H9 (cell line): ENCODE measurements at places on chromosomes 7 and 10.

DNA sequence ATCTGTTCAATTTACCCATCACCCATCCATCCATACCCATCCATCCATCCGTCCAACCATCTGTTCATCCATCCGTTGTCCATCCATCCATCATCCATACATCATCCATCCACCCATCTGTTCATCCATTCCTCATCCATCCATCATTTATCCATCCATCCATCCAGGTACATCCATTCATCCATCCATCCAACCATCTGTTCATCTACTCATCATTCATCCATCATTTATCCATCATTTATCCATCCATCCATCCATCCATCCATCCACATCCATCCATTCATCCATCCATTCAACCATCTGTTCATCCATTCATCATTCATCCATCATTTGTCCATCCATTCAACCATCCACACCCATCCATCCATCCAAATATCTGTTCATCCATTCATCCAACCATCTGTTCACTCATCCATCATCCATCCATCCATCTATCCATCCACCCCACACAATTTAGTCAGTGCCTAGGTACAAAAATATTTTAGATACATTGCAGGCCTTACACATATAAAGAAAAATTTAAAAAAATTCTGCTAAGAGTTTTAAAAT, 119.1 kb downstream of the PRKCQ start:
- no peak for DNase-seq

- peak; percentile 85 for DNase-seq
Observed at GRCh38 chr10:101062232-101063049, 652 bp downstream of the KAZALD1 start.

- DNase-seq, result no peak
Observed at GRCh38 chr7:116861717-116862116, 670 bp upstream of the CAPZA2 start.

- no peak for DNase-seq
Observed at GRCh38 chr10:69466689-69467088, 15.4 kb downstream of the TSPAN15 start.

- peak; percentile 69 for DNase-seq
Observed at GRCh38 chr10:11424456-11425295, 186.8 kb downstream of the USP6NL start.

DNA sequence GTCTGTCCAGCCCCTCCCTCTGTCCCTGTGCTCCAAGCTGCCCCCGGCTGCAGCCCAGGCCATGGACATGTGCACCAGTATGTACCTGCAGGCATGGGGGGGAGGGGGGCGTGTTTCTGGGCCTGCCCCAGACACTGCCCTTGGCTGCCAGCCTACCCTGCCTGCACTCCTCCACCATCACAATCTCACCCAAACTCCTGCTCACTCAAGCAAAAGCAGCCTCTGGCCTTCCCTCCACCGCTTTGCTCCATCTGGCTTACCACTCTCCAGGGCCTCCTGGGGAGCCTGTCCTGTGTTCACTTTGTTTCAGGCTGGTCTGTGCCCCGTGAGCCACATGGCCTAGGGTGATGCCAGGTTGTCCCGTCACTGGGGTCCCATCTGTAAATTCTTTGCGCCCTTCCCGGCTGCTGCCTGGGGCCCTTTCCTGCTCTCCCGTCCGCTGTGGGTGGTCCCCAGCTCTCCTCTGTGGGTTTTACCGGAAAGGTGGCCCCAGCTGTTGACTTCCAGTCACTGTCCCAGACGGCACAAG, 33.3 kb upstream of the PPIF start:
- DNase-seq, result no peak

DNA sequence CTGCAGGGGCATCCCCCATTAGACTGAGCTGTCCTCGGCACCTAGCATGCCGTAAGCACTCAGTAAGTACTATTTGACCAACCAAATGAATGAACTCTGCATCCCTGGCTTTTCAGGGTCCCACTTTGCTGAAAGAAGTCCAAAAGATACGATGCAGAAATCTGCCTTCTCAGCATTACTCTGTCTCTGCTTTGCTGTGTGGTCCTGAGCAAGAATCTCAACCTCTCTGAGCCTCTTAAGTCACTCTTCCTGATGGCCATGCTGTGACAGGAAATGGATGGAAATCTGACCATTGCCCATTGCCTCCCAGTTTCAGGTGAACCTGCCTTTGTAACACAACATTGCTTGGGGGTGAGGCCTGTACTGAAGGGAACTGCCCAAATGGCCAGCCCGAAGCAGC, 48.0 kb downstream of the GPAM start:
- no peak for DNase-seq

DNA sequence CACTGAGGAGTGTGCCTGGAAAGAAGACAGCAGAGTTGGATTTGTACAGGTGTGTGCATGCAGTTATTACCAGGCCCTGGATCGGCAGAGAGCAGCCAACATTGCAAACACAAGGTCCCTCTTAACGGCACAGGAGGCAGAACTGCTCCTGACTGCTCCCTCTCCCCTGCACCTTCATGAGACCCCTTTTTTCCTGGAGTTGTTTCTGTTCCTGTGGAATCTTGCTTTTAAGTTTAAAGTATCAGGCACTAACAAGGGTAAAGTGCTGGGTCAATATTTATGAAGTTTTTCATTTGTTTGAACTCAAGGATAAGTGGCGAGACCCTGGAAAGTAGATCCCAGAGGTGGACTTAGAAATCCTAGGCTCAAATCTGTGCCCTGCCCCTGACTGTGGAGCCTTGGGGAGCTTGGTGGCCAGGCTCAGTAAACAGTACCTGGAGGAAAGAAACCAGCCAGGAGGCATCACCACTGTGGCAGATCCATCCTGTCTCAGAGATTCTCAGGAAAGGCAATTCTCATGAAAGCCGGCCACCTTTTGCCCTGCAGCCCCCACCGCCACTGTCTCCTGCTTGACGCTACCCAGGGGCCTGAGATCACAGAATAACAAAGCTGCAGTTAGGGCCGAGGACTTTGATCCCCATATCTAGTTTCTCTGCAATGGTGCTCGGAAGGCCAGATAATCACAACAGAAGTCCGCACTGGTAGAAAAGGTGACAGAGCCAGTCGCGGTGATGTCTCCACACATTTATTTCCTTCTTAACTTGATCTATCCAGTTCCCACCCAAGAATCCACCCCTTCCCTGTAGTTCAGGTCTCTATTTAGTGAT, 36.7 kb downstream of the DDC start:
- peak; percentile 23 for DNase-seq

DNA sequence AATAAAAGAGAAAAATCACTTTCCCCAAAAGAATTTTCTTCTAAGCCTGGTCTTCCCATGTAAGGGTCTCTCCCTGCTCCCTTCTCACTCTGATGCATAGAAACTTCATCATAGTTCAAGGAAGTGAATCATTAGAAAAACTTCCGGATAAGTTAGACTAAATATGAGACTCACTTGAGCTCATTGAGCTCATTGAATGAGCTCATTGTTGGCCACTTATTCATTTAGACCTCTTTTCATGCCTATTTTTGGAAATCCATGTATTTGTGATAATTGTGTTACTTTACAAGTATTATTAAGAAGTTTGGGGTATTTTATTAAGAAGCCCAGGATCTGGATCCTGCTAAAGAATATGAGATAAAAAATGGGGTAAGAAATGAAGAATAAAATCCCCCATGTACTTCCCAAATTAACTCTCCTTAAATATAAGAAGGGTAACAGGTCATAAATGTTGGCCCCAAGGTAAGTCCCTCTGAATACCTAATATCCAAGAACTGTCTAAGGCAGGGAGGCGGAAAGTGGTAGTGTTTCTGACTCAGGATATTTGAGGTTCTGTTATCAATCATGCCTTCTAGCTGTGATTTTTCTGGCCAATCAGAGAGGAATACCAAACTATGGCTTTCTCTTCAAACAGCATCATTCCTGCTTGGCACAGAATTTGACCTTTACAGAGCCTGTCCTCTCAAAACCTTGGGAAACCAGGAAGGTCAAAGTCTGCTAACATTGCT, 236.5 kb upstream of the PTN start:
- DNase-seq, result no peak

GRCh38 chr7:78607099-78607498, 808.5 kb downstream of the PHTF2 start:
- peak; percentile 46 for DNase-seq

DNA sequence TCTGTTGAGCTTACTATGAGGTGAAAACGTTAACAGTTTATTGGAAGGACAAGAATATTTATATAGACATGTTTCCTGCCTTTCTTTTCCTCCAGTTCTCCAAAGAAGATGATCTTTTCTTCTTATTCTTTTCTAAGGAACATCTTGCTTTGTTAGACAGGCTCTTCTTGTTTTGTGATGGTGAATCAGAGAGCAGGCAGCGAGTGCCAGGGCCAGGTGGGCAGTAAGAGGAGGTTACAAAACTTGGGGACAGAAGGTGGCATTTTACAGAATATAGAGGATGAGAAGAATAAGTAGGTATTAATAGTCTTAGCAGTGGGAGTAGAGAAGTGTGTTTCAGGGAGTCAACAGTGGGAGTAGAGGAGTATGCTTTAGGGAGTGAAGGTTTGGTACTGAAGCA, 223.6 kb downstream of the ARL4A start:
- DNase-seq, result no peak

DNA sequence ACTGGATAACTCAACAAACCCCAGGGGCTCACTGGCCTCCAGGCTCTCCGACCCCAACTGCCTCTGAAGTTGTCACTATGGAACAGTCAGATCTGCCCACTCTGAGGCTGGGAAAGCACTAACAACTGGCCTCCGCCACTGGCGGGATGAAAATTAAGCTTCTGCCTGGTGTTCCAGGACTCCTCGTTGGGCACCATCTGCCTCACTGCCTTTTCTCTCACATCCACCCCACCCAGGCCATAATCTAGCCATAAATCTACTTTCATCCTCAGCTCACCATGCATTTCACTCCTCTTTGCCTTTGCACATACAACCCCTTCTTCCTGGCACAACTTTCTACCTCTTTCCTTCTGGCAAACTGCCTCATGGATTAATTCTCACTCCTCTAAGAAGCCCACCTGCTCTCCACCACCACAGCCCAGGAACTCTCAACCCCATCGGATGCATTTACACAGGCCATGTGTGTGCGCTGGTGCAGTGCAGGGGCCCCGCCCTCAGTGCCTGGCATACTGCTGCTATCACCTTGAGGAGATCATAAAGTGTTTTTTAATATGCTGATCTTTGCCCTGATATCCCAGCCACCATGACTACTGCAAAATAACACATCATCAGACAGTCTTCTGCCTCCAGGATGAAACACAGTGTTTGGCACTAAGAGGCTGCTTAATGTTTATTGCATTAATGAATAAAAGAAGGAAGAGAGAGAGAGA, 4.0 kb downstream of the CDHR1 start:
- no peak for DNase-seq

- no peak for DNase-seq
Observed at GRCh38 chr7:111212857-111213523, 122.1 kb downstream of the LRRN3 start.

DNA sequence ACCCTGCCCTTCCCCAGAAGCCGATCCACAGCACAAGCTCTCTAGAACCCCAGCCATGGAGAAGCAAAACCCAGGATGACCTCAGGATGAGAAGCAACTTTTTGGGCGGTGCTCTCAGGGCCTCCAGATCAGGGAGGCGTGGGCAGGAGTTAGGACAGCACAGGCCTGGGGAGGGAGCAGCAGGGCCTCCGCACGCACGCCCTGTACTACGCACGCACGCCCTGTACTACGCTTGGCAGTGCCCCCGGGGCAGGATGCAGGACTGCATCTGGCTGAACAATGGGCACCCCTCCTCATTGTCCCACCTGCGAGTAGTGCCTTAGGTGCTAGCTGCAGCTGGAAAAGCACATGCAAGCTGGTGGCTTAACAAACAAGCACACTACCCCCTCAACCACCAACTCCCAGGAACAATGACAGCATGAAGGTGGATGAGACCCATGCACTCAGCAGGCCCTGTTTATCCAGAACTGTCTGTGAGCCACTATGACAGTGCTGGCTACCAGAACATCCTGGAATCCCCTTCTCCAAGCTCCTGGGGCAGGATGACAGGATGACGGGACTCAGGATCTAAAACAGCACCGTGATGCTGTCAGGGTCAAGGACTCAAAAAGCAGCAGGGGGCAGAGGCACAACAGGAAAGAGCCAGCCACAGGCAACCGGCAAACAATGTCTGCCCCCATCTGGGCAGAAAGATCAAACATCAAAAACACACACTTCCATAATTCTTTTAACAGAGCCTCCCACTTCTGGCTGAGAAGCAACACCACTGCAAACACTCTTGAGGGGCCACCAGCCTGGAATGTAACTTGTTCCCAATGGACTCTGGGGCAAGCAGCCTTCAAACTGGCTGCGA, 11.8 kb downstream of the PODXL start:
- no peak for DNase-seq

DNA sequence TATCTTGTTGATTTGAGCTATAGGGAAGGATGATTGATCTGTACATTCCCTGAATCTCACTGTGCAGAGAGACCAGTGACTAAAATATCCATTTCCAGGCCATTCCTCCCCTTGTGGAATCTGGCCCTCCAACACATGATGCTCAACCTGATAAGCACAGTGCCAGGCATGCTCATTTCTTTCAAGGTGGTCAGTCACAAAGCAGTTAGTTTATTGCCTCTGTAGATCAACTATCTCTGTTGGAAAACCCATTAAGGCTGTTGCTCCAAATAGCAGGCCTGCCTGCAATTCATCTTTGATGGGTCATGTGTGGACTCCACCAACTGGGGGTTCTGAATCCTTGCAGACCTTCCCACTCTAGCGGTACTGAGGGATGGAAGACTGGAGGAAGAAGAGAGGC, 168.6 kb upstream of the FOXK1 start:
- DNase-seq, result no peak

GRCh38 chr10:30786131-30786530, 156.6 kb upstream of the LYZL2 start:
- DNase-seq, result no peak

GRCh38 chr10:86058964-86059363, 307.6 kb downstream of the GRID1 start:
- DNase-seq, result no peak

DNA sequence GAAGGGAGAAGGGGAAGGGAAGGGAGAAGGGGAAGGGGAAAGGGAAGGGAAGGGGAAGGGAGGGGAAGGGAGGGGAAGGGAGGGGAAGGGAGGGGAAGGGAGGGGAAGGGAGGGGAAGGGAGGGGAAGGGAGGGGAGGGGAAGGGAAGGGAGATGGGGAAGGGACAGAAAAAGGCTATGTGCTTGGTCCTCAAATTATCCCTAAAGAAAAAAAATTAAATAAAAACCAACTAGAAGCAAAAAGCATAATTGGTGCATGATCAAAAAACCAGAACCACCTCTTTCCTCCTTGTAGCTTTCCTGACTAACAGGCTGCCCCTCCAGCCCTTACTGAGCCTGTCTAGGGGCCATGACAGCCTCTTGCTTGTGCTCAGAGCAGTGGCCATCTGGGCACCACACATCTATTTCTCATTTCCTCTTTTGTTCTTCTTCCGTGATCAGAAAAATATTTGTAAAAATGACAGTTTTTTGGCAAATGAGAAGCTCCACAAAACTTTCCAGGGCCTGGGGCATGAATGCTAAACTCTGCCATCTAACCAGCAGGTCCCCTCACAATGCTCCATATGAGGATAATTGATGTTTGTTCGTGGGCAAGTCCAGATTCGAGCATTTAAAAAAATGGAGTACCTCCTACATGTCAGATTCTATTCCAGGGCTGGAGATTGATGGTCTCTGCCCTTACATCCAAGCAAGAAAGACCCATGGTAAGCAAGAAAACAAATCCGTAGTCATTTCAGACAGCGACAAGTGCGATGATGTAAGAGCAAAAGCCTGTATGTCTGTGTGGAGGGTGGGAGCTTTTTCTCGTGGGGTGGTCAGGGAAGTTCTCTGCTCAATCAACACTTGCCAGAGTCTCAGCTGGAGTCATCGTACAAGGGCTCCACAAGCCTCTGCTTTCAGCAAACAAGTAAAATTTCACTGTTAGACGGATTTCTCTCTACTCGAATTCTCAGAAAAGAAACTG, 320.9 kb downstream of the WDR11 start:
- no peak for DNase-seq

- DNase-seq, result no peak
Observed at GRCh38 chr10:110790913-110791506, 80.7 kb upstream of the PDCD4 start.

- DNase-seq, result no peak
Observed at GRCh38 chr10:91700273-91700672, 67.4 kb upstream of the PPP1R3C start.
